ENCODE measurements at places on chromosomes 2 and 18.

GRCh38 chr2:235056768-235057167 lies 105.0 kb downstream of the SH3BP4 start:
- no peak for DNase-seq

GRCh38 chr18:48629730-48630324 lies 91.0 kb downstream of the CTIF start:
- DNase-seq, result peak; percentile 96

DNA sequence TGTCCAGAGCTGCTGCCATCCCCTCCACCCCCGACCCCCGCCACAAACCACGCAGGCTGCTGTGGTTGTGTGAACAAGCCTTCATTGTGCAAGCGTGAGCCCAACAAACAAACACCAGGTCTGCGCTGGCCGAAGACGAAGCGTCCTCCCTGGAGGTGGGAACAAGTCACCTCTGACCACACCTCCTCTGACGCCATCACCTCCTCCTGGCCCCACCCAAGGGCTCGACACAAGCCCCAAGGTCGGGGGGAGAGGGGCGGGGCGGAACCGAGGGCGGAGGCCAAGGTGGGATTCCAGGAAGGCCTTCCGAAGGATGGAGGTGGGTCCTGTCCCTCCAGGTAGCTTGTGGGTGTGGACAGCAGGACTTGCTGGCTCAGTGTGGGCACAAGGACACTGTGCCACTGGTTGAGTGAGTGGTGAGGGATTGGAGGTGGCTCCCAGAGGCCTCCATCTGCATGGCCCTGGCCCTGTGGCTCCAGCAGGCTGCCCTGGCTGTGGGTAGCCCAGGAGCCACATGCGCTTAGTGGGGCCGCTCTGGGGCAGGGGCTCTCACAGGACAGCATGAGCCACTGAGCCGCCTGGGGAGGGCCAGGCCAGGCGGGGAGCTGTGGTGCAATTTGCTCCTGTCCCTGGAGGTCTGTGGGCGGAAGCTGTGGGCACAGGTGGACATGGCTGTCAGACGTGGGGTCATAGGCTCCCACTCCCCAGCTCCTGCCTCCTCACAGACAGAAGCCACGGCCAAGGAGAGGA lies 7.4 kb upstream of the GPR17 start:
- no peak for DNase-seq

- DNase-seq, result no peak
These were observed 139.7 kb downstream of the DDX1 start for GRCh38 chr2:15731213-15731888.

DNA sequence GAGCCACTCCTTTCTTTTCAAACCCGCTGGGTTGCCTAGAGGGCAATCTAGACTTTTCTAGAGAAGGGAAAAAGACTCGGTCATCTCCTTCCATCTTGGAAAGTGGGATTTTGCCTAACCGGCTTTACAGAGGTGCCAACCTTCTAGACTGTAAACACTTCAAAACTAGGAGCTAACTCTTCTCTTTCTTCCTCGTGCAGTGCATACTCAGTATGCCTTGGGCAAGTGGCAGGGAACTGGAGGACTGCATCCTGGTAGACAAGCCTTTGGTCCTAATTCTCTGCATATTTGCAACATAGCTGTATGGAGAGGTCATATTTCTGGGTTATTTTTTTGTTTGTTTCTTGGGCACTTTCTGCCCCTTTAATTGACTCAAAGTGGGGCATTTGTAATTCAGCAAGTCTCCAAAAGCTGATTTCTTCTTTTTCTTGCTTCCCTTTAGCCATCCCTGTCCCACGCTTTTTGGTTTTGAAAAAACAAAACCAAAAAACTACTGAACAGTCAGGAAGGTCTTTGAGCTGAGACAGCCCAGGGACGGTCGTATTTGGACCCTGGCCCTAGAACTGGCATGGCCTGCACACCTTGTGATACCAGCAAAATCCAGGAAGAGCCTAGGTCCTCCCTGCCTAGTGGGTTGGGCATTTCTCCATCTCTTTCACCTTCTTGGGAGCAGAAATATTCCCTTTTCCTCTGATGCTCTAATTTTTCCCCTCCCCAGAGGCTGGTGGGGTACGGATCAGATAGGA lies 5.8 kb upstream of the GATA6 start:
- no peak for DNase-seq

GRCh38 chr2:238225911-238226697 lies 13.7 kb downstream of the HES6 start:
- DNase-seq, result no peak

DNA sequence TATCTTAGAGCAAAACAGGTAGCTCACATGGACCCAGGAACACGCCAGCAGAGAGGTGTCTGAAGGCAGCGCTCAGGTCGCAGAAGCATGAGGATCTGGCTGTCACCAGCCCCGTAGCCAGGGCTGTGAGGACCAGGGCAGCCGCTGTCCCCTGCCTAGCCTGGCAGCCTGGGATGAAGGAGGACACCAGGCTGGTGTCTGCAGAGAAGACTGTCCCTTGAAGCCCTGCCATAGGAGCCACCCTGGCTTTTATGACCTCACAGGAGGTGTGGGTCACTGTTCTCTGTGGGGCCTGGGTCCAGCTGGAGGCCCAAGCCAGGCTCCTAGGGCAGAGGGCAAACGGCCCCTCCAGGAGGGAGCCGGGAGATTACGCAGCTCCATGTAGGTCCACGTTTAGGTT lies at the start of gene SPATA3:
Gene SPATA3, plus strand, starts transcription at position 301 of the 400 bp plus-strand sequence. CDS start 113 bp downstream, outside the sequence.
- DNase-seq, result no peak

- DNase-seq, result no peak
These were observed 3.7 kb upstream of the LRRFIP1 start for GRCh38 chr2:237623428-237624403.

- DNase-seq, result no peak
These were observed 683 bp downstream of the PTRHD1 start for GRCh38 chr2:24792542-24792873.

- DNase-seq, result no peak
These were observed 17.0 kb downstream of the LRRFIP1 start for GRCh38 chr2:237644381-237644703.

GRCh38 chr2:69169655-69170389 lies 156.8 kb downstream of the ANTXR1 start:
- no peak for DNase-seq

Measured in GM04503 (cell line).